GF-D8 (cell line): ENCODE measurements at places on chromosomes 13 and 19.

- no peak for DNase-seq
Observed at GRCh38 chr13:41236369-41236768, 27.0 kb downstream of the MTRF1 start.

DNA sequence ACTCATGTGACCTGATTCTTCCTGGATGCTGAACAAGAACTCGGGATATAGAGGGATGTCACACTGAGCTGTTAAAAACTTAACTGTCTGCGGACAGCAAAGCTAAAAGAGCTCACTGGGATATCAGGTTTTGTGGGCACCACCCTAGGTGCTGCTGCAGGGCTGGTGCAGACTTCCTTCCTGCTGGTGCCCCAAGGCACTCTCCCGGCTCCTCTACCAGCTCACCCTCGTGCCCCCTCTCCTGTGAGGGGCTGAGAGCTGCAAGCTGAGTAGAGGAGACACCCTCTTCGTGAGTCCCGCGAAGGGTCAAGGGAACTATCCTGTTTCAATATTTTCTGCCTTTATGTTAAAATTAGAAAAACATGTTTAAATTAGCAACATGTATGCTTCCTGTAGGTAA is 1475.7 kb downstream of the EFNB2 start:
- no peak for DNase-seq

- peak; percentile 69 for DNase-seq
Observed at GRCh38 chr19:45038931-45039893, at the start of gene CLASRP. CLASRP (plus strand) TSS chr19:45039045; CDS start chr19:45040213, 1,168 bp downstream.

- DNase-seq = no peak
Observed at GRCh38 chr19:5478241-5478924, 23.2 kb downstream of the ZNRF4 start.

- no peak for DNase-seq
Observed at GRCh38 chr19:12497032-12497431, 12.4 kb upstream of the ZNF709 start.

DNA sequence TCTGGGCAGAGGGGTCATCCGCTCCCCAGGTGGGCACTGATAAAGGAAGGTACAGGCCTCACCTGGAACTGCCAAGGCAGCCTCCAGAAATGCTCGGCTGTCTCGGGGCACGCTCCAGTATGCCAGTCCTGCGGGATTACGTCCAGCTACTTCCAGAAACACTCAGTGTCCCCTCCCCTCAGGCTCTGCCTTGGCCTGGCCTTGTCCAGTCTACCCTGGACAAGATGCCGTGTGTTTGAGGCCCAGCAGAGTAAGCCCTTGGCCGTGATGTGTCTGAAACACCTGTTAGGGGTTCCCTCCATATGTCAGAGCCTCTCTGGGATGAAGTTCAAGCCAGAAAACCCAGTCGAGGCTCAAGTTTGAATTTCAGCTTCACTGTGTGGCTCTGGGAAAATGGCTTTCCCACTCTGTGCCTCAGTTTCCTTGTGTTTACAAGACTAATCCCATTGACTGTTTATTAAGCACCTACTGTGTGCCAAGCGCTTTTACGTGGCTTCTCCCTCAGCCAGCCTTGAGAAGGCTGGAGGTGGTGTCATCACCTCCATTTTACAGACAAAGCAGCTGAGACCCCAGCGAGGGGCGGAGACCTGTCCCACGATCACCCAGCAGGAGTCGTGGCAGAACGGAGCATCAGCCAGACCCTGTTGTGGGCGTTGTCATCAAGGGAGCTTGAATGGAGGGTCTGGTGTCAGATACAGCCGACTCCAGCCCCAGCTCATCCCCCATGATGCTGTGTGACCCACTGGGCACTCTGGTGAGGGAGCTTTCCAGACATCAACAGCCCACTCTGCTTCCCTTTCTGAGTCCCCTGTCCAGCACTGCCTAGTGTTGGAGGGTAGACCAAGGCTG is 2.0 kb upstream of the PIK3R2 start:
- no peak for DNase-seq

DNA sequence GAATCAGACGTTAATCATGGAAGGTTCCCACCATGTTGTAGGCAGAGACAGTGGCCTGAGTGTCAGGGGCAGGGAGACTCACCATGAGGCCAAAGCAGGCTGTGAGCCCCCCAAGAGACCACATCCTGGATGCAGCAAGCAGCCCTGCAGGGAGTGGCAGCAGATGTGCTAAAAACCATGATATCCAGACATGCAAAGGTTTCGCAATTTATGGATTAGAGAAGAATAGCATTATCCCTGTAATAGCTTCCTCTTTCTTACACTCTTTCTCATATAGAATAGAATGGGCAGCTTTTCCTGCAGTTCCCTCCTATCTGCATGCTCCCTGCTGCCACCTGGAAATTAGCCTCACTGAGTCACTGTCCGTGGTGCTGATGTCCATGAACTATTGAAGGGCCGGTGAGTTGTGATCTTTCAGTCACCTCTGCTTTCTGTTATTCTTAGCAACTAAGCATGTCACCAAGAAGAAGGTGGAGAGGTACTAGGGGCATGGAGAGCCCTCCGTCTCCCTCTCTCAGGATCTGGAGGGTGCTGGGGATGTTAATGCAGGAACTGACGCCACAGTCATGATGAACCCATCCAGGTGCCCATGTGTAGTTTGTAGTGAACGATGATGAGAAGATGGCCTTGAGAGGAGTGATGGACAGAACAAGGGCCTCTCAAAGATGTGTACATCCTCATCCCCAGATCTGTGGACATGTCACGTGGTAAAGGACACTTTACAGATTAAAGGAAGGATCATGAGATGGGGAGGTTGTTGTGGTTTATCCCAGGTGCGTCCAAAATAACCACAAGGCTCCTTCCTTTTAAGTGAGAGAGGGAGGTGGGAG is 9.9 kb downstream of the CEACAM4 start:
- no peak for DNase-seq

DNA sequence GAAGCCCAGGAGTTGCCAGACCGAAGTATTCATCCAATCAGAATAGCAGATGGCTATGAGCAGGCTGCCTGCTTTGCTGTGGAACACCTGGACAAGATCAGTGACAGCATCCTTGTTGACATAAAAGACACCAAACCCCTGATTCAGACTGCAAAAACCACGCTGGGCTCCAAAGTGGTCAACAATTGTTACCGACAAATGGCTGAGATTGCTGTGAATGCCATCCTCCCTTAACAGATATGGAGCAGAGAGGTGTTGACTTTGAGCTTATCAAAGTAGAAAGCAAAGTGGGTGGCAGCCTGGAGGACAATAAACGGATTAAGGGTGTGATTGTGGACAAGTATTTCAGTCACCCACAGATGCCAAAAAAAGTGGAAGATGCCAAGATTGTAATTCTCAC is 250.3 kb upstream of the OBI1 start:
- DNase-seq = no peak

DNA sequence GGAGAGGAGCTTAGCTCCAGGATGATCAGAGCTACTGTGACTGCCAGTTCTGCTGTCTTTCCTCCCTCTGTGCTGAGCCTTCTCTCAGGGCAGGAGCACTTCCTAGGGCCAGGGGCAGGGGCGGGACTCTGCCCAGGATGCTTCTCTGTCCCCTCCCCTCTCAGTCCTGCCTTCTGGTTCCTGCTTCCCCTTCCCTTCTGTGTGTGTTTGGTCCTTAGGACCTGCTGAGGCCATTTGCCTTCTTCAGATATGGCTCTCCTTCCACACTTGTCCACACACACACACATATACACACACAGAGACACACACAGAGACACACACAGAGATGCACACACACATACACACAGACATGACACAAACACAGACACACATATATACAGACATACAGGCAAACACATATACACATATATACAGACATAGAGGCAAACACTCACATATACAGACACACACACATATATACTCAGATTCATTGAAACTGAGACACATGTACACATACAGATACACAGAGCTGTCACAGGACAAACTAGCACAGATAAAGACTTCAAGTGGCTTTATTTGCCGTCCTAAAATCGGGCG is 22.0 kb upstream of the CD177 start:
- no peak for DNase-seq

GRCh38 chr19:32976223-32976805 is 4.3 kb downstream of the FAAP24 start:
- peak; percentile 39 for DNase-seq

DNA sequence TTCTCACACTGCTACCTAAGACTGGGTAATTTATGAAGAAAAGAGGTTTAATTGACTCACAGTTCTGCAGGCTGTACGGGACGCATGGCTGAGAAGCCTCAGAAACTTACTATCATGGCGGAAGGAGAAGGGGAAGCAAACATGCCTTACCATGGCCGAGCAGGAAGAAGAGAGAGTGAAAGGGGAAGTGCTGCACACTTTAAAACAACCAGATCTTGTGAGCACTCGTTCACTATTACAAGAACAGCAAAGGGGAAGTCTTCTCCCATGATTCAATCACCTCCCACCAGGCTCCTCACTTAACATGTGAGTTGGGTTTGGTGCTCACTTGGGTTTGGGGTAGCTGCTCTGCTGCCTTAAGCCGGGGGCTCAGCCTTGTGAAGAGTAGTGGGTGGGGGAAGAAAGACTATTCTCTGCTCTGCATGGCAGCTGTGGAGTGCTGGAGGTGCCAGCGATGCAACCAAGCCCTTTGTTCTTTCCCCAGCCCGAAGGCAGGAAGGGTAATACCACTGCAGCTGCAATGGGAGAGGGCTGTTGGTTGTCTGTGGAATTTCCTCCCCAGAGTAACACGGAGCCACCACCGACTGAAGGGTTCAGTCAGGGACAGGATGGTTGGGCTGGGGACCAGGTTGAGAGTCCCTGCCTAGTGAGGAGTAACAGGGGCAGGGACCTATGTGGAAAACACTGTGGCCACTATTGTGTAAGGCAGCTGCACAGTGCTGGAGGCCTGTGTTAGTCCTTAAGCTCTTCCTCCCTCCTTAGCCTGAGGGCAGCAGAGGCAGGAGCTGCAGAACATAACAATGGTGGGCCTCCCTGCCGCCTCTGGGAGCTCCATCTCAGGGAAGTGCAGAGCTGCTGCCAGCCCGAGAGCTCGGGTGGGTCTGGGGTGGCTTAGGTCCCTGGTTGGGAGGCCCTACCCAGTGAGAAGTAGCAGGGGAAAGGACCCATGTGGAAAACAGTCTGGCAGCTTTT is 1262.5 kb downstream of the EFNB2 start:
- peak; percentile 75 for DNase-seq

DNA sequence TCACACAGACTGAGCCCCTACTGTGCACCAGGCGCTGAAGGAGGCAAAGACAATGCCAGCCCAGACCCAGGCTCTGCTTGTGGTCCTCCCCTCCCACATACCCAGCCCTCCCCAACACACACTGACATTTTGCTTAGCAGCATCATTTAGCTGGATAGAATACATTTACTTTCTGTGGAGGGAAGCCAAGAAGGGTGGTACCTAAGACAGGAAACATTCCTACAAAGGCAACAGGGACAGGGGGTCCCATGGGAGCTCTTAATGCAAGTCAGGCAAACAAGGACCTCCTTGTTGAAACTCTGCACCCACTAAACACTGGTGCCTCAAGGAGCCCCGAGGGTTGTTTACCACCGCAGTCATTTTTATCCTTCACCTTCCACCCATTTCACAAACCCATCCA is 77.0 kb upstream of the ZNF507 start:
- no peak for DNase-seq

- peak; percentile 45 for DNase-seq
Observed at GRCh38 chr19:44925114-44925891, 10.9 kb downstream of the APOC1 start.

DNA sequence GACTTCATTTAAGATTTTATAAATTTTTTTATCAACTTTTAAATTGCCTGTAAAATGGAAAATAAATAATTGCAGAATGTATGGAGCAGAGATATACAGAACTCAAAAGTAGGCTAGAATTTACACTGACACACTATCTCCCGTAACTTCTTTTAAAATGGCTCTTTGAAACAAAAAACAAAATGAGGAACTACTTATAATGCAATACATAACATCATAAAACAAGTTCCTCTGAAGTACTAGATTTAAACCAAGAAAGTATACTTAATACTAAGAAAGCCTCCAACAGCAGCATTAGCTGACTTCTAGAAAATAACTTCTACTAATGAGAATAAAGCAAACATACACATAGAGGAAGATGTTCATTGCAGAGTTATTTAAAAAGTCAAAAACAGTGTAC is 17.0 kb downstream of the RBM26 start:
- DNase-seq = peak; percentile 90

DNA sequence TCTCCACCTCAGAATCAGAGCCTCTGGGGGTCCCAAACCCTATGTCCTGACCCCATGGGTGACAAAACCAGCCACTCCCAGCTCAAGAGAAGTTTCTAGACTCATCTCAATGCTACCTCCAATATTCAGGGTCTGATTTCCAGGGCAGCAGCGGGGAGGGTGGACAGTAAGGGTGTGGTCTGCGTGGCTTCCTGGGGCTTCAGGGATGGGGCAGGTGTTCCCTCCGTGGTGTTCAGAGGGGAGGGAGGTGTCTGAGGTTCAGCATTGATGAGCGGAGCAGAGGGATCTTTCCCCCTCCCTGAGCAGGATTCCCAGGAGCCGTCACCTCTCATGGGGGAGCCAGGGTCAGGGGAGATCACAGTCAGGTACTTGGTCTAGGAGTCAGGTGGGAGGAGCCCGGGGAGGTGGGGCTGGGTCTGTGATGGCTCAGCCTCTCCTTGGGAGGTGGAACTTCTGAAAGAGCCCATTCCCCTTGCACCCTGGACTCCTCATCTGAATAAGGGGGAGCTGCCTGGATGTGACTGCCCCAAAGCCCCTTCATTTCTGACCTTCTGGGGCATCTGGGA is 2.9 kb downstream of the LILRA2 start:
- DNase-seq = no peak

DNA sequence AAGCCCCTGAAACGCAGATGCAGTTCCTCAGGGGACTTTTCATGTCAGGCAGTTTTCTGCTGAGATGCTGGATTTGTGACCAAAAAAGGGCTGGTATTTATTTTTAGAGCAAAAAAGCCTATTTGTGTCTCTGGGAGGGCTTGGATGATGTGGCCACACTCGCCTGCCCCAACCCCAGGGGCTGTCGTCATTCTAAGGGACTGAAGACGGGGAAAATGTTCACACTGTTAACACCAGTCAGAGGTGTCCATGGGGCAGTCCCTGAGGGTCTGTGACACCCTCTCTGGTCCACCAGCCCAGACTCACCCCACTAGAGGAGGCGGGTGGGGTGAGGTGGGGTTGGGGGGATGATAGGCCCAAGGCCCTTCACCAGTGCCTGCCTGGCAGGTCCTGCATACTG is 15.9 kb upstream of the EPHX3 start:
- DNase-seq = no peak

GRCh38 chr19:2380567-2380966 is 20.5 kb downstream of the TMPRSS9 start:
- no peak for DNase-seq

- no peak for DNase-seq
Observed at GRCh38 chr19:49591731-49592485, 926 bp downstream of the PRR12 start.
